Activated CD4-positive, alpha-beta T cell treated with anti-CD3 and anti-CD28 coated beads for 36 hours (primary cell): ENCODE measurements at places on chromosomes 12 and 14.

DNA sequence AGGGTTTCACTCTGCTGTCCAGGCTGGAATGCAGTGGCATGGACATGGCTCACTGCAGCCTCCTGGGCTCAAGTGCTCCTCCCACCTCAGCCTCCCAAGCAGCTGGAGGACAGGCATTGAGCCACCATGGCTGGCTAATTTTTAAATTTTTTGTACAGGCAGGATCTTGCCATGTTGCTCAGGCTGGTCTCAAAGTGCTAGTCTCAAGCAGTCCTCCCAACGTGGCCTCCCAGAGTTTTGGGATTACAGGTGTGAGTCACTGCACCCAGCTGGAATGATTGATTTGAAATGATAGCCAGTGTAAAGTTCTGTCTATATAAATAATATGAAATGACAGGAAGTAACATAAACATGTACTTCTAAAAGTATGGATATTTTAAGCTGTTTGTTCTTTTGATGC is 172.7 kb downstream of the FUT8 start:
- H3K36me3 ChIP-seq: peaks cover 4% of the 10 kb centered on the region
- no peak overlapping the region for H3K27ac ChIP-seq
- no peak for DNase-seq
- no peaks in the 10 kb centered on the region for H3K27me3 ChIP-seq
- H3K4me1 ChIP-seq: peaks cover 12% of the 10 kb centered on the region

GRCh38 chr12:57726151-57726883 is 12.2 kb downstream of the AGAP2 start:
- peak; percentile 59 for DNase-seq
- no peaks in the 10 kb centered on the region for H3K27me3 ChIP-seq
- no peak overlapping the region for H3K27ac ChIP-seq

GRCh38 chr12:53499266-53500141 is at the start of gene MAP3K12:
Gene MAP3K12, minus strand, starts transcription at chr12:53499458. Its CDS starts 12,067 bp downstream, at chr12:53487391.
- no peaks in the 10 kb centered on the region for H3K36me3 ChIP-seq
- H3K27me3 ChIP-seq: no peaks in the 10 kb centered on the region
- H3K27ac ChIP-seq: peak within 1 kb of the TSS; percentile 98
- peaks cover 31% of the 10 kb centered on the region for H3K4me1 ChIP-seq
- peak; percentile 82 for DNase-seq
- peak within 1 kb of the TSS; percentile 81 for H3K4me3 ChIP-seq

- H3K27ac ChIP-seq: no peak overlapping the region
- no peak for DNase-seq
- H3K4me3 ChIP-seq: no peak overlapping the region
- H3K4me1 ChIP-seq: no peaks in the 10 kb centered on the region
Measured at GRCh38 chr14:54211551-54212308, 185.1 kb upstream of the CDKN3 start.

DNA sequence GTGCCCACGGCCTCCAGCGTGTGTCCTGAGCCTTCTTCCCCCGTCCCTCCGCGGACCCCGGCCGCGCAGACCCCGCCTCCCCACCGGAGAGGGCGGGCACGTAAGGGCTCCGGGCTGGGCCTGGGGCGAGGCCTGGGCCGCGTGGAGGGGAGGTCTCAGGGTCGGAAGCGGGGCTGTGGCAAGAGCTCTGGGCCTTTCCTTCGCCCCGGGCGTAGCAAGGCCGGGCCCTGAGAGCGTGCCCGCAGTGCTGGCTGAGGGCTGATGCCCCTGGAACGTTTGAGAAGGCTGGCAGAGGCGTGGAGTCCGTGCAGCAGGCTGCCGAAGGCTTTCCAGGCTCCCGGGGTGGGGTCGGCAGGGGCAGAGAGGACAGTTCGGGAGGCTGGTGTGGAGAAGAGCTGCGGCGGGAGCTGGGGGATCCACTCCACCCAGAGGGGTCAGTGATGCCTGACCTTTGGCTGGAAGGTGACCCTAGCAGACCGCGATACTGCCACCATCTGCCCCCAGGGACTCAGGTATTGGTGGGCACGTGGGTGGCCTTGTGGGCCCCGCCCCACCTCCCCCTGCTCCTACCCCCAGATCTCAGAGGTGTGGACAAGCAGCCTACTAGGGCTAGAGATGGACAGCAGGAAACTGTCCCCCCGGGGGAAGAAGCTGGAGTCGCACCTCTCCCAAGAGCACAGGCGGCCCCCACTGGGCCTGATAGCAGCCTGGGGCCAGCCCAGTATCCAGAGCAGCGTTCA is 558 bp downstream of the TEX22 start:
- H3K36me3 ChIP-seq: peaks cover 30% of the 10 kb centered on the region
- peaks cover 16% of the 10 kb centered on the region for H3K4me1 ChIP-seq
- H3K4me3 ChIP-seq: peak overlapping the region; percentile 85
- H3K27me3 ChIP-seq: no peaks in the 10 kb centered on the region
- peak overlapping the region; percentile 91 for H3K27ac ChIP-seq

- peak; percentile 20 for DNase-seq
- peaks cover 59% of the 10 kb centered on the region for H3K36me3 ChIP-seq
- no peak overlapping the region for H3K4me3 ChIP-seq
- H3K4me1 ChIP-seq: peaks cover 37% of the 10 kb centered on the region
- peak overlapping the region; percentile 65 for H3K27ac ChIP-seq
- no peaks in the 10 kb centered on the region for H3K27me3 ChIP-seq
Measured at GRCh38 chr12:3727354-3727753, 25.6 kb downstream of the CRACR2A start.
